Effector CD8-positive, alpha-beta T cell (primary cell): ENCODE measurements at places on chromosomes 13 and 19.

DNA sequence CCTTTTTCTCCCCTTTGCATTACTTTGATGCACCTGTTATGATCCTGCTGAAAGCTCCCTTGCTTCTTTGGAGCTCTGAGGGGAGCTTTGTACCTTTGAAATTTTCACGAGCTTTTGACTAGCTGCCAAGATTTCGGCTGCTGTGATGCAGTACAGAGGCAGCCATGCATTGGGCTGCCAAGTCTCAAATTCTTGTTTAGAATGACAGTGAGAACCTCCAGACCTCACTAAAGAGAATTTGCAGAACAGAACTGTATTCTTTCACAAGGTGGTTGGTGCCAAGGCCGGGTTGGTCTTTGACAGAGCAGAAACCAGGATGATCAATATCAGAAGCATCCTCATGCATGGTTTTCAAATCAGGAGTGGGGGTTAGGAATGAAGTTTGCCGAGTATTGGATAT, 414.8 kb downstream of the GPC5 start:
- DNase-seq: no peak

- no peak for DNase-seq
These were observed 5.2 kb upstream of the OR7A5 start for GRCh38 chr19:14840206-14840605.

DNA sequence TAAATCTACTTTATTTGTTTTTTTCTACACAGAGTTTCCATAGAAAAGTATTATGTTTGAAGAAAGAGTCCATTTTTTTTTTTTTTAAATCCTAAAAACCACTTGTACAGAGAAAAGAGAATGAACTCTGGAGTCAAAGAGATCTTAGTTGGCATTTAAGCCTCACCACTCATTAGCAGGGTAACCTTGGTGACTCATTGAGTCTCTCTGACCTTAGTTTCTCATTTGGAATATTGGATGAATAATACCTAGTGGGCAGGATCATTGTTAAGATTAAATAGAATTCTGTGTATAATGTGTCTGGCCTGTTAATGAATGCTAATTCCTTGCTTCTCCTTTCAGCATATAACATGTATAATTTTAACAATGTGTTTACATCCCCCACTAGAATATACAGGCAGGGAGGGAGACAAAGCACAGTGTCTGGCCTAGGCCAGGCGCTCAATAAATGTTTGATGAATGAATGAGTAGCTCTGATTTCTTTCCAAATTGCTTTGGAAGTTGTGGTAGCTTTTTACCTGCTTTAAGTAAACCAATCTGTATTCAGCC, 48.7 kb upstream of the MYCBP2 start:
- DNase-seq: no peak

GRCh38 chr13:89796196-89796595, 1551.3 kb upstream of the MIR17HG start:
- no peak for DNase-seq

- DNase-seq: no peak
These were observed 69.9 kb downstream of the GPC5 start for GRCh38 chr13:91468301-91468700.

DNA sequence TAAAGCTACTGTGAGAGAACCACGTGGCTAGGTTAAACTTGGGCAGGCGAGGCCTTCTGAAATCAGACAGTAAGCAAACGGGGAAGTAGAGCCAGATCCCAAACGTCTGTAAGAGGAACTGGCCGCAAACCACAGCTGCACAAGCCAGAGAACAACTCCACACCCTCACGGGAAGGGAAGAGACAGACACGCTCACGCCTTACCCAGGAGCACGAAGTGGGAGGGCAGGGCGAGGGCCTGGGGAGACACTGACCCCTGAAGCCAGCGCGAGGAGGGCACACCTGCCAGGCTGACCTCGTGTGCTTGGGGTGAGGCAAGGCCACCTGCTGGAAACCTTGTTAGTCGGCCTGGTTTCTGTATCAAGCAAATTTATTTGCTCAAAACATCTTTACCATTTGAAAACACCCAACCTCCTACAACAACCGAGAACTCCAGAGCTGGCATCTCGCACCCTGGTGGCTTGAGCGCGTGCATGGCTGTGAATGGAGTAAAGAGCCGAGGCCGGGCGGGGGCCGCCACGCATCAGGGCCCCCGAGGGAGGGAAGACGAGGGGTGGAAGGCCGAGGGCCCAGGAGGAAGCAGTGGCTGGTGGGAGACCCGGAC, 7.3 kb downstream of the POLR2E start:
- DNase-seq: no peak

DNA sequence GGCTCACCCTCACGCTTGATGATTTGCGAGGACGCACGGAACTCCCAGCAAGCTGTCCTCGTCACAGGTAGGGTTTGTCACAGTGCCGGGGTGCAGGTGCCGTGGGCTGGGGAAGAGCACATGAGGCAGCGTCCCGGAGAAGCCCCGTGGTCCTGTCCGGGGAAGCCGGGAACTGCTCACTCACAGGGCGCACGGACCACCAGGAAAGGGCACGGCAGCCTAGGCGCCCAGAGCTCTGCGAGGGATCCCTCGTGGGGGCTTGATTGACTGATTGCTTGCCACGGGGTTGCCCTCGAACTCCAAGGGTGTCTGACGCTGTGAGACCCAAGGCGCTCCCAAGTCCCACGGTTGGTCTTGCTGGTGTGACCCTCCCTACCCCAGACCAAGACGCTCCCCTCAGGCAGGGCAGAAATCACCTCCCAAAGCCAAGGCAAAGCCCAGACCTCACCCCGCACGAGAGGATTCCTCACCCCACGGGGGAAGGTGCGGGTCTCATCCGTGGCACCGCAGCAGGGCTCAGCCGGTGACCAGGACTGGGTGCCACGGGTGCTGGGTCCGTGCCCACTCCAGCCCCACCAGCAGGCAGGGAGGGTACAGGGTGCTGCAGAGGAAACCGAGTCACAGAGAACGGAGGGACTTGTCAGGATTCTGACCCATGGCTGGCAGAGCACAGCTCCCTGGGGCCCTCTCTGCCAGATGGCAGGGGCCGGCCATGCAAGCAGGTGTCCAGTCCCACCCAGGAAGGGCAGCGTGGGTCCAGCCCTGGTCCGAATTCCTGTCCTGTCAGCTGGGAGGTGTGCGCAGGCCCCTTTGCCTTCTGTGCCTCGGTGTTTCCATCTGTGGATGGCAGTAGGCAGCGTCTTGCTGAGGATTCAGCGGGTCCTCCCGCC, 7.7 kb downstream of the C2CD4C start:
- no peak for DNase-seq

GRCh38 chr19:6066661-6067646, 43.3 kb downstream of the RFX2 start:
- DNase-seq: no peak

- DNase-seq: no peak
These were observed 129.1 kb downstream of the URI1 start for GRCh38 chr19:30070968-30071632.

- DNase-seq: no peak
These were observed 617 bp upstream of the IQCN start for GRCh38 chr19:18274781-18275356.

- no peak for DNase-seq
These were observed 909.2 kb upstream of the PCDH20 start for GRCh38 chr13:62324842-62325241.

DNA sequence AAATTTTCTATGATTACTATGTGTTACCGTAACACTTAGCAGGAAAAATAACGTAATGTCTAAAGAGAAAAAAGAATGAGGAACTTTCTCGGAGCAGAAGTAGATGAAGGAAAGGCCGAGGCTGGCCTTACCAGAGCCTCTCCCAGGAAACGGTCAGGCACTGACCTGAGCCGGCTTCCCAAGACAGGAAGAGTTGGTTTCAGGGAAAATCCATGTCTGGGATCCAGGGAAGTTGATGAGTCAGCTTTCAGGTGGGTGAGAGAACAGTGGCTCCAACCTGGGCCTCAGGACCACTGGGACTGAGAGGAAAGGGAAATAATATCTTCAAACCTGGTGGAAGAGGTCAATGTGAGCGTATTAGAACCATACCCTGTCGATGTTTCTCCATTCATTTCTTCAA, 93.3 kb upstream of the UBL3 start:
- no peak for DNase-seq

DNA sequence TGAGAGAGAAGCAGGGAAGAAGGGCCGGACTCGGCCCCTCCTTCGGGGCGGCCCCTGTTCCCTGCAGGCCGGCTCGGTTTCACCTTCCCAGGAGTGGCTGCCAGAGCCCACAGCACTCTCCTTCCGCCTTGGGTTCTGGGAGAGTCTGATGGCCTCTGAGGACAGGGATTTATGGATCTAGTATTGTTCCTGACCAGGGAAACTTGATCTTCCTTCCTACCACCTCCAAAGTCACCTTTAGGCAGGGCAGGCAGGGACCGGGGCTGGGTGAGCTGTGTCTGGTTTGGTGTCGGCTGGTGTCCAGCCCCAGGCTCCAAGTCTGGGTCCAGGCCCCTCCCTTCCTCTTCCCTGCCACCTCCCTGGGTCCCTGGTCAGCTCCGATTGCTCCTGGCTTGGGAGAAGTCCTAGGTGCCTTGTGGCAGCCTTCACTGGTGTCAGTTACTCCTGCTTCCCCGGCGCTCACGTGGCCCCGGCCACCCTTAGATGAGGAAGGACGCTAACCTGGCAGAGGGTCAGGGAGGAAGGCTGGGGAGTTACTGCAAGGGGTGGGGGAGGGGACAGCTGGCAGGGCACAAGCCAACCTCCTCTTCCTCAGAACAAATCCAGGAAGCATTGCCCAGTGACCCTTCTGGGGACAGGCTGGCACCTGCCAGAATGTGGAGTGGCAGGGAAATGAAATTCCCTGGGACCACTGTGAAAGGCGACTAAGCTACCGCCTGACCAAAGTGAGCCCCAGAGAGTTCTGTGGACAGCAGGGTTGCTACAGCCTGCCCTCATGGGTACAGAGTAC, 18.8 kb downstream of the RFX1 start:
- no peak for DNase-seq

DNA sequence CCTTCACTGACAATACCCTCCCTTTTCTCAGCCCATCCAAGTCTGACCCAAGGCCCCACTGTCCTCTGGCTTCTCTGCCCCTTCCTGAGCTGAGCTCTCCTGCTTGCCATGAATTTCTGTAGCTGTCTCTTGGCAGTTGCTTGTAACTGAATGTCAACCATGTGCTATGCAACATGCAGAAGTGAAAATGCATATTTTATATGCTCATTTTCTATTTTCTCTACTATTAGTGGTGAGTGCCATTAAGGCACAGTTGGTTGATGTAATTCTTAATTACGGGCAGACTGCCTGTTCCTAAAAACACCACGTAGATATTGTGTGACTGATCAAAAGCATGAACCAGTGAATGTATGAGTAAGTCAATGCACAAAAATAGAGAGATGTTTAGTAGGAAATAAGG, 29.6 kb downstream of the TNFSF11 start:
- no peak for DNase-seq

GRCh38 chr19:4454747-4455718, 2.6 kb downstream of the UBXN6 start:
- no peak for DNase-seq

DNA sequence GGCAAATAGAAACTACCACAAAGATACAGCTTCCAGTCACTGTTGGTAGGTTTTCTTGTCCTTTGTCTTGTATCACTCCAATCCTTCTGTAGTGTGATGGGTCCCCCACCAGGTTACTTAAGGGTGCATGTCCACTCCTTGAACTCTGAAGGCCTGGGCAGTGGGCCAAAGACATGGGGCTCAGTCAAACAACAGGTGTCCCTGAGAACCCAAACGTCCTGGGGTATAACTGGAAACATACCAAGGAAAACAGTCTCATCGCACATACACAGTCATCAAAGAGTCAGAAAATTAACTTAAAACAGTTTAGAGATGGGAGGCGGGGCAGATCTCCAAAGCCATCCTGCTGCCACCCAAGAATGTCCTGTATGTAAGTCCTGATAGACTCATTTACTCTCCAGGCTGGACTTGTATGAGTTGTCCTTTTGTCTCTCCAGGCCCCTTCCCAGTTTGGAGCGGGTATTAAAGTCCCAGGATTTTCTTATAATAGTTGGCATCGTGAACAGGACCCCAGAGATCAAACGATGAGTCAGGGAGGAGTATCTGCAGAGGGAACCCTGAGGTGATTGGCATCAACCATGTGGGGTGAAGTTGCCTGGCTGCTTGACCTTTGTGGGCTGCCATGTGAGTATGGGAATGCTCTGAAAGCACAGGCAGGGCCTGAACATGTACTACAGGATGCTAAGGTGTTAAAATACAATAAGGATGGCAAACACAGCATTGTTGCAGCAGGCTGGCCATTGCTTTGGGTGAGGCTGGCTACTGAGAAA, 613.2 kb upstream of the KLF12 start:
- DNase-seq: no peak

DNA sequence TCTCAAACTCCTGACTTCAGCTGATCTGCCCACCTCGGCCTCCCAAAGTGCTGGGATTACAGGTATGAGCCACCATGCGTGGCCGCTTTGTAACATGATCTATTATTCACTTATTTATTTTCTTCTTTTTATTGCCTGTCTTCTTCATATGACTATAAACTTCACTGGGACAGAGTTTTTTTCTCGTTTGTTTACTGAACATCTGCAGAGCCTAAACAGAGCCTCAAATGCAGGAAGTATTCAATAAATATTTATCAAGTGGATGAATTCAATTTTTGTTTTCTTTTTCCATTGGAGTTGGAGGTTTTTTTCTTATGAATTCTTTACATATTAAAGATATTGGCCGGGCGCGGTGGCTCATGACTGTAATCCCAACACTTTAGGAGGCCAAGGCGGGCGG, 54.7 kb downstream of the SKA3 start:
- DNase-seq: no peak

- no peak for DNase-seq
These were observed 10.3 kb upstream of the ZNF177 start for GRCh38 chr19:9352505-9352904.

DNA sequence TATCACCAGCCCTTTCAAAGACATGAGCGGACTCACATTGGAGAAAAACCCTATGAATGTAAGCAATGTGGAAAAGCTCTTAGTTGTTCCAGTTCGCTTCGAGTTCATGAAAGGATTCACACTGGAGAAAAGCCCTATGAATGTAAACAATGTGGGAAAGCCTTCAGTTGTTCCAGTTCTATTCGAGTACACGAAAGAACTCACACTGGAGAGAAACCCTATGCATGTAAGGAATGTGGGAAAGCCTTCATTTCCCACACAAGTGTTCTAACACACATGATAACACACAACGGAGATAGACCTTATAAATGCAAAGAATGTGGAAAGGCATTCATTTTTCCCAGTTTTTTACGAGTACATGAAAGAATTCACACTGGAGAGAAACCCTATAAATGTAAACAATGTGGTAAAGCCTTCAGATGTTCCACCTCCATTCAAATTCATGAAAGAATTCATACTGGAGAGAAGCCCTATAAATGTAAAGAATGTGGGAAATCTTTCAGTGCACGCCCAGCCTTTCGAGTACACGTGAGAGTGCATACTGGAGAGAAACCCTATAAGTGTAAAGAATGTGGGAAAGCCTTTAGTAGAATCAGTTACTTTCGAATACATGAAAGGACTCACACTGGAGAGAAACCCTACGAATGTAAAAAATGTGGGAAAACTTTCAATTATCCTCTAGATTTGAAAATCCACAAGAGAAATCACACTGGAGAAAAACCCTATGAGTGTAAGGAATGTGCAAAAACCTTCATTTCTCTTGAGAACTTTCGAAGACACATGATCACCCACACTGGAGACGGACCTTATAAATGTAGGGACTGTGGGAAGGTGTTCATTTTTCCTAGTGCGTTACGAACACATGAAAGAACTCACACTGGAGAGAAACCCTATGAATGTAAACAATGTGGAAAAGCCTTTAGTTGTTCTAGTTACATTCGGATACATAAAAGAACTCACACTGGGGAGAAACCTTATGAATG, 17.6 kb downstream of the ZNF791 start:
- DNase-seq: no peak

- no peak for DNase-seq
These were observed 197.0 kb downstream of the MZT1 start for GRCh38 chr13:72530471-72530870.
